Activated CD8-positive, alpha-beta memory T cell treated with anti-CD3 and anti-CD28 coated beads for 4 hours (primary cell): ENCODE measurements at places on chromosomes 12 and 14.

- DNase-seq: no peak
These were observed 3.1 kb upstream of the ARHGEF40 start for GRCh38 chr14:21066882-21067502.

DNA sequence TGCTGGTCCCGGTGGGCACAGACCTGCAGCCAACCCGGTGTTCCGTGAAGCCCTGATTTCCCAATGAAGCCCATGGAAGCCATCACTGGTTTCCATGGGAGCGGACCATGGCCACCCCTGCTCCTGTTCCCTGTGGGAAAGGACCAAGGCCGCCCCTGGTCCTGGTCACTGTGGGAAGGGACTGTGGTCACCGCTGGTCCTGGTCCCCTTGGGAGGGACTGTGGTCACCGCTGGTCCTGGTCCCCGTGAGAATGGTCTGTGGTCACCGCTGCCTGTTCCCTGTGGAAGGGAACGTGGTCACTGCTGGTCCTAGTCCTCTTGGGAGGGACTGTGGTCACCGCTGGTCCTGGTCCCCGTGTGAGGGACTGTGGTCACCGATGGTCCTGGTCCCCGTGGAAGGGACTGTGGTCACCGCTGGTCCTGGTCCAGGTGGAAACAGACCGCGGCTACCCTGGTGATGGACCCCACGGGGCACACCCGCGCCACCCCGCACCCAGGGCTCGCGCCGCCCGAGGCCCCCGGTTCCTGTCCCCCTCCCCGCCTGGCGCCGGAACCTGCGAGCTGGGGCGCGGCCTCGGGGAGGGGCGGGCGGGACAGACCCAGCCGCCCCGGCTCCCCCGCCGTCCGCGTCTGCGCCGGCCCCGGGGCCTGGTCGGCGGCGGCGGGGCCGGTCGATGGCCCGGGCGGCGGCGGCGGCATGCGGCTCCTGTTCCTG, at the start of gene GLT1D1:
GLT1D1 (plus strand) TSS at position 594 of the 715 bp plus-strand sequence; CDS start at position 698, 104 bp downstream.
- no peak for DNase-seq

GRCh38 chr14:51774209-51774608, 86.2 kb upstream of the GNG2 start:
- DNase-seq: no peak

- no peak for DNase-seq
These were observed 385.9 kb downstream of the EGLN3 start for GRCh38 chr14:33564774-33565630.

GRCh38 chr14:96590190-96590864, 88.1 kb downstream of the PAPOLA start:
- no peak for DNase-seq

DNA sequence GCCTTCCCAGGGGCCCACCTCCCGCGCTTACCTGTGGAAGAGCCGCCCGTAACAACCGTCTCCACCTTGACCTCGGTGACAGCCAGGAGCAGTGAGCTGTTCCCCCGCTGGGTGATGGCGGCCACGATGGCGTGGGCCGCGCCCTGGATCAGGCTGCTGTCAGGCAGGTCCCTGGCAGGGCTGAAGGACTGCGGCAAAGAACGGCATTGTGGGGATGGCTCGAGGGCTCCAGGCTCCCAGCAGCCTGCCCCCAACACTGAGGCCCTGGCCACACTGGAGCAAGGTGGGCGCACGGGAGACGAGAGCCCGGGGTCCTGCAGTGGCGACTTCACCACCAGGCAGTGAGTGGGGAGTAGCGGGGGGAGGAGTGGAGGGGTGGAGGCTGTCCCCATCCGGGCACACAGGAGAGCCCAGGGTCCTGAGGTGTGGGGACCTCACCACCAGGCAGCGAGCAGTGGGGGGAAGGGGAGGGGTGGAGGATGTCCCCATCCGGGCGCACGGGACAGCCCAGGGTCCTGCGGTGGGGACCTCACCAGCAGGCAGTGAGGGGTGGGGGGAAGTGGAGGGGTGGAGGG, 25.0 kb downstream of the JAG2 start:
- DNase-seq: no peak
